ENCODE measurements at places on chromosomes 7 and 10.
A peak's percentile ranks its signal among the peaks of the same experiment; 100 is the strongest.

GRCh38 chr10:47144525-47144924 is 155.5 kb upstream of the GDF10 start:
- H3K4me3 ChIP-seq, result no peak overlapping the region
- H3K27me3 ChIP-seq, result no peaks in the 10 kb centered on the region
- ATAC-seq, result no peak
- no peaks in the 10 kb centered on the region for H3K4me1 ChIP-seq
- no peak overlapping the region for H3K27ac ChIP-seq
- no peaks in the 10 kb centered on the region for H3K36me3 ChIP-seq

- no peaks in the 10 kb centered on the region for H3K4me1 ChIP-seq
- ATAC-seq, result no peak
- peaks cover 6% of the 10 kb centered on the region for H3K27me3 ChIP-seq
- H3K36me3 ChIP-seq, result no peaks in the 10 kb centered on the region
- H3K4me3 ChIP-seq, result no peak overlapping the region
Observed at GRCh38 chr10:71660313-71660712, 59.3 kb downstream of the C10orf105 start.

GRCh38 chr7:1227071-1227804 is 5.4 kb upstream of the UNCX start:
- no peak overlapping the region for H3K27ac ChIP-seq
- H3K36me3 ChIP-seq, result peaks cover 8% of the 10 kb centered on the region
- peaks cover 4% of the 10 kb centered on the region for H3K4me1 ChIP-seq
- no peak overlapping the region for H3K4me3 ChIP-seq

- no peak overlapping the region for H3K4me3 ChIP-seq
- no peak overlapping the region for H3K27ac ChIP-seq
- no peaks in the 10 kb centered on the region for H3K27me3 ChIP-seq
- no peaks in the 10 kb centered on the region for H3K36me3 ChIP-seq
- H3K4me1 ChIP-seq, result no peaks in the 10 kb centered on the region
Observed at GRCh38 chr7:91311839-91312238, 47.6 kb downstream of the FZD1 start.

DNA sequence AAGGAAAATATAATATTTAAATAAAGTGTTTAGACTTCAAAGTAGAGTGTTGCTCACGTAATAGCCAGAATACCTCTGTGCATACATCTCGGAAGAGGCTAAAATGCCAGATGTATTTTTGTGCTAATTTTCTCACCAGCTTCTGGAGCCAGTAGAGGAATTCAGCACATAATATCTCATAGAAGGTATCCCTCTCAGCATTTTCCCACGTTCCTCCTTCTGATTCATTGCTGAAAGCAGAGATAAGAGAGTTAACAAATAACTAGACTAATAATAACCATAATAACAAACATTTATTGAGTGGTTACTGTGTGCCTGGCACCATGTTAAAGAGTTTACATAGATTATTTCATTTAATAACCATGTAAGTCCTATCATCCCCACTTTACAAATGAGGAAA is 123.6 kb downstream of the VTI1A start:
- no peaks in the 10 kb centered on the region for H3K36me3 ChIP-seq
- no peaks in the 10 kb centered on the region for H3K4me1 ChIP-seq
- ATAC-seq, result no peak
- H3K27me3 ChIP-seq, result no peaks in the 10 kb centered on the region

DNA sequence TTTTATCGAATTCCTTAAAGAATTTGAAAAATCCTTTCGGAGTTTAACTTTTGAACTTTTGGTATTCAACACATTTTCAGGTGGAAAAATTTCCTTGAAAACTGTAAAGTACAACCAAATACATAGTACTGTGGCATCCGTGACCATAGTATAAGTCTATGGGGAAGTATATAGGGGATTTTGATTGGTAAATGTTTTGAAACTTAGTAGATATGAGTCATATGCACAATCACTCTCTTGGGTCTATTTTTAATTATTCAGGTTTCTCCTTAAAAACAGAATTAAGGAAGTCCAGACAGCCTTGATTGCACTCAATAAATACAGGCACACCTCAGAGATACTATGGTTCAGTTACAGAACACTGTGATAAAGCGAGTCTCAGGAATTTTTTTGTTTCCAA is 64.2 kb downstream of the AVL9 start:
- peak overlapping the region; percentile 38 for H3K27ac ChIP-seq
- H3K4me1 ChIP-seq, result peaks cover 9% of the 10 kb centered on the region
- no peak overlapping the region for H3K4me3 ChIP-seq

DNA sequence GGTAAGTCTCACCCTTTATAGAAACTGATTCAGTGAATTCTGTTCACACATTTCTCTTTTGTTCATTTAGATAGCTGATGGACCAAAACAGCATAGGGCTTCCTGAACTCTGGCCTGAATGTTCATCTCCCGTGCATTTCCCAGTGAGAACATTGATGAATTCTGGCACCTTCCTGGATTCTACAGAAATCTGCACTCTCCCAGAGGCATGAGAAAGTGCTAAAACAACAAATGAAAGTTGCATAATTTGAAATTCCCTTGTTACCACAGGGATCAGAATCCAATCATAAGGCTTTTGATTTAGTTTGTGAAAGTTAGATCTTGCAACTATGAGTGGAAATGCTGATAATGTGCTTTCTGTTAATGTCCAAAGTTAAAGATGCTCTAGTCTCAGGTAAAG is 29.7 kb upstream of the SCIN start:
- no peak overlapping the region for H3K4me3 ChIP-seq
- H3K36me3 ChIP-seq, result no peaks in the 10 kb centered on the region
- peaks cover 6% of the 10 kb centered on the region for H3K27me3 ChIP-seq
- ATAC-seq, result no peak
- no peaks in the 10 kb centered on the region for H3K4me1 ChIP-seq

DNA sequence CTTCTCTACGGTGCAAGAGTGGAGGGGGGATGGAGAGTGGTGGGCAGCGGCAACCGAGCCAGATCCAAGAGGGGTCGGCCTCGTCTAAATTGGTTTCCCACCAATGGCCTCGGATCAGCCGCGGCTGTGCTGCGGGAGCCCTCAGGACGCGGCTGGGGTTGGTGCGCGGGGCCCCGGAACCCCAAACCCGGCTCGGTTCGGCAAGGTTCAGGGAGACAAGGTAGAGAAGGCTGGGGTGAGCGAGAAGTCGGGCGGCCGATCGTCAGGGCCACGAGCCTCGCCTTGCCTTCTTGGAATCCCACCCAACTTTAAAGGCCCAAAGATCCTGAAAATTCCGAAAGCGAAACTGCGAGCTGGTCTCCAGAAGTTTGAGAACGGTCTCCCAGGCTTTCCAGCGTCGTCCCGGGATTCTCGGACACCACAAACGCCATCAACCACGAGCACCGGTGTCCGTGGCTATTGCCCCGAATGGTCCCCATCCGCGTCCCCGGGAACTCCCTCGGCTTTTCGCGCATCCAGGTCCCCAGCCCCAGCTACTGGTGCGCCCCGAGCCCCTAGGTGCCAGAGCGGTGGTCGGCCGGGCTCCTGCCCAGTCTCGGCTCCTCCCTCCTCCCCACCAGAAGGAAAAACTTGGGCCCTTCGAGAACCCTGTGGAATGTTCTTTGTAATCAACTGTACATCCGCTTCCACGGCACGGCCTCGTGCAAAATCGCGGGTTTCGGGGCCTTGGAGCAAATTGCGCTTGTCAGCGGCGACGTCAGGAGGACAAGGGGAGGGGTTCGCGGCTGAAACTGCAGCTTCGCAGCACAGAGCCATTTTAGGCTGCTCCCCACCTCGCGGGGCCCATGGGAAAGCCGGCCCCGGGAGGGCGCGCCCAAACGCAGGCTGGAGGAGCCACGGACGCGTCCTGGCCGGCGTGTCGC is 3.2 kb downstream of the SFMBT2 start:
- H3K36me3 ChIP-seq, result peaks cover 46% of the 10 kb centered on the region
- no peak for ATAC-seq
- H3K4me1 ChIP-seq, result peaks cover 43% of the 10 kb centered on the region
- no peaks in the 10 kb centered on the region for H3K27me3 ChIP-seq
- peak overlapping the region; percentile 97 for H3K4me3 ChIP-seq

GRCh38 chr7:83824214-83824613 is 175.3 kb upstream of the SEMA3E start:
- H3K4me3 ChIP-seq, result no peak overlapping the region
- H3K27me3 ChIP-seq, result no peaks in the 10 kb centered on the region
- ATAC-seq, result no peak
- H3K27ac ChIP-seq, result no peak overlapping the region
- no peaks in the 10 kb centered on the region for H3K36me3 ChIP-seq
- no peaks in the 10 kb centered on the region for H3K4me1 ChIP-seq

- peaks cover 6% of the 10 kb centered on the region for H3K36me3 ChIP-seq
- H3K4me3 ChIP-seq, result no peak overlapping the region
- H3K4me1 ChIP-seq, result peaks cover 5% of the 10 kb centered on the region
- H3K27me3 ChIP-seq, result no peaks in the 10 kb centered on the region
- no peak overlapping the region for H3K27ac ChIP-seq
- ATAC-seq, result peak; percentile 16
Observed at GRCh38 chr10:132371641-132372081, 25.3 kb upstream of the PWWP2B start.

DNA sequence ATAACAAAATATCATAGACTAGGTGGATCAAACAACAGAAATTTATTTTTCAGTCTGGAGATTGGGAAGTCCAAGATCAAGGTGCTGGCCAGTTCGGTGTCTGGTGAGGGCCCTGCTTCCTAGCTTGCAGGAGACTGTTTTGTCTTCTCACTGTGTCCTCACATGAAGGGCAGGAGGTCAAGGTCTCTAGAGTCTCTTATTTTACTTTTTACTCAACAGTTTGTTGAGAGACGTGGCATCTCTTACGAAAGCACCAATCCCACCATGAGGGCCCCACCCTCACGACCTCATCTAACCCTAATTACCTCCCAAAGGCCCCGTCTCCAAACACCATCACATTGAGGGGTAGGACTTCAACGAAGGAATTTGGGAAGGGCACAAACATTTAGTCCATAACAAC is 41.2 kb upstream of the SORBS1 start:
- H3K36me3 ChIP-seq, result peaks cover 24% of the 10 kb centered on the region
- H3K4me3 ChIP-seq, result no peak overlapping the region
- H3K4me1 ChIP-seq, result no peaks in the 10 kb centered on the region
- no peaks in the 10 kb centered on the region for H3K27me3 ChIP-seq
- no peak for ATAC-seq

DNA sequence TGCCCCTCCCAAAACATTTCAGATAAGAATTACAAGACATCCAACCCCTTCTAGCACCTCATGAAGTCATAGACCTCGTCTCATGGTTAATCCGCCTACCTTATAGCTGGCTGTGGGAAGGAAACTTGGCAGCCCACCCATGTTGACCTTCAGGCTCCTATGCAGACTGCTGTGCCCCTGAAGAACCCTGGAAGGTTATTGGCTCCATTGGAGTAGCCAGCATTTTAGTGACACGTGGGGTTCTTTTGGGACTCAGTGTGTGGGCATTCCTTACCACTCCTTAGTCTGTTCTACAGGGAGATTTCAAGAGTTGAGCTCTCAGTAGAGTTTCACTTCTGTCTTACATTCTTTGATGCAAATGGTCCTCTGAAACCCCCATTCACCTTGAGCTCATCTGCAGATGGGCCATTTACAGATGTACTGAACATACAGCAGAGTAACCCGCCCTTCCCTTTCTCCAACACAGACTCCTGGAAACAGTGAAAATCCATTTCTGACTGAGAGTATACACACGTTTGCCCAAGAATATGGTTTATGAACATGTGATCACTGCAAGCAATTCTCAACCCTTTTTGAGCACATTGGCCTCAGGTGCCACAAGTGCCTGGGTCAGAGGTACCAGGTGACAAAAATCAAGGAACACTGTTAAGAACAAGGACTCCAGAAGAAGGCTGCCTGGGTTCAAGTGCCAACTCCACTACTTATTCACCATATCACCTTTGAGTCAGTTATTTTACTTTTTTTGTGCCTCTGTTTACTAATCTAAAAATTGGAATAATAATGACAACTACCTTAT is 54.0 kb upstream of the HECW1 start:
- H3K4me1 ChIP-seq, result no peaks in the 10 kb centered on the region
- no peak overlapping the region for H3K4me3 ChIP-seq
- no peaks in the 10 kb centered on the region for H3K36me3 ChIP-seq
- H3K27me3 ChIP-seq, result peaks cover 8% of the 10 kb centered on the region
- ATAC-seq, result no peak
- no peak overlapping the region for H3K27ac ChIP-seq

- ATAC-seq, result no peak
- H3K36me3 ChIP-seq, result peaks cover 97% of the 10 kb centered on the region
- no peaks in the 10 kb centered on the region for H3K27me3 ChIP-seq
Observed at GRCh38 chr10:69349542-69349888, 67.2 kb downstream of the TACR2 start.

DNA sequence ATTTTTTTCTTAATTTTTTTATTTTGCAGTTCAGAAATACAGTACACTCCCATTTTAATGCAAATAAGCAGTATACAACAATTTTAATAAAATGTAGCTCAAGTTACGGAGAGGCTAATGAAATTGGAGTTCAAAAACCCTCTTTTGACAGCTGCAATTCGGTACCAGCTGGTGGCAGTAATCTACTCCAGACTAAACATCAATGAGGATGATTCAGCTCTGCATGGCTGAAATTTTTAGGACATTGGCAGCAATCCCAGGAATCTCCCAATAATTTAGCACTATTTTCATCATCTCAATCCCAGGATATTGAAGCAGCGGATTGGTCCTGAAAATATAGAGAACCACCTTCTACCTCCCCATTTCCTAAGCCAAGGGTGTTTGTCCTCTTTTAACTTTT is 278.8 kb downstream of the CACNA2D1 start:
- no peaks in the 10 kb centered on the region for H3K27me3 ChIP-seq
- no peaks in the 10 kb centered on the region for H3K4me1 ChIP-seq
- no peak for ATAC-seq
- H3K4me3 ChIP-seq, result no peak overlapping the region
- no peaks in the 10 kb centered on the region for H3K36me3 ChIP-seq

- peak overlapping the region; percentile 40 for H3K4me3 ChIP-seq
- H3K27me3 ChIP-seq, result no peaks in the 10 kb centered on the region
- H3K27ac ChIP-seq, result peak overlapping the region; percentile 83
Observed at GRCh38 chr10:74589226-74589673, 237.2 kb upstream of the KAT6B start.

DNA sequence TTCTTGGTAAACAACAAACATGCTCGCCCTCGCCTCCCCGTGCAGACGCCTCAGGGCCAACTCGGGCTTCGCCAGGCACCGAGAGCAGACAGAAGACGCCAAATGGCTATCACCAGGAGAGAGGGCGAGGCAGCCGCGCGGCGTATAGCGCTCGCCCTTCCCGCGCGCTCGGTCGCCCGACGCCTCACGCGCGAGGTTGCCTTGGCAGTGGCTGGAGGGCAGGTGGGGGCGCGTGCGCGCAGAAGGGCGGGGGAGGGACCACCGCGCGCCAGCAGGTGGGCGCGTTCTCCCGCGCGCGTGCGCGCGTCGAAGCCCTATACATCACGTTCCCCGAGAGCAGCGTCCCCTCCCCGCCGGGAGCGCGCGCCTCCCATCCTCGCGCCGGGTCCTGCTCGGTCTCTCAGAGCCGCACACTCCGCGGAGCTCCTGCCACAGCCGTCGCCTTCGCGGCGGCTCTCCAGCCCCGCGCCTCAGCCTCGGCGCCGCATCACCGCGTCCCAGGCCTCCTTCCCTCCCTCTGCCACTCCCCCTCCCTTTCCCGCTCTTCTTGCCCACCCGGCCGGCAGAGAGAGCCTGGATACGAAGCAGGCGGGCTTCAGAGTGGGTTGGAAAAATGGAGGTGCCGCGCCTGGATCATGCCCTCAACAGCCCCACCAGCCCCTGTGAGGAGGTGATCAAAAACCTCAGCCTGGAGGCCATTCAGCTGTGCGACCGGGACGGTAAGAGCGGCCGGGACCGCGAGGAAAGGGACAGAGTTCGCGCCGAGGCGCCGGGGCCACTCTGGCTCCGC is at the start of gene PHYHIPL:
Gene PHYHIPL, plus strand, starts transcription at position 403 of the 790 bp plus-strand sequence. Its CDS starts 211 bp downstream, at position 614.
- peaks cover 17% of the 10 kb centered on the region for H3K27me3 ChIP-seq
- H3K4me1 ChIP-seq, result peaks cover 5% of the 10 kb centered on the region
- no peak within 1 kb of the TSS for H3K4me3 ChIP-seq
- H3K36me3 ChIP-seq, result no peaks in the 10 kb centered on the region
- ATAC-seq, result no peak
- no peak within 1 kb of the TSS for H3K27ac ChIP-seq

GRCh38 chr10:112585126-112585525 is 138.1 kb downstream of the VTI1A start:
- H3K36me3 ChIP-seq, result peaks cover 13% of the 10 kb centered on the region
- H3K27ac ChIP-seq, result no peak overlapping the region
- H3K4me1 ChIP-seq, result no peaks in the 10 kb centered on the region
- H3K4me3 ChIP-seq, result no peak overlapping the region
